ENCODE measurements at places on chromosomes 6 and 20.

DNA sequence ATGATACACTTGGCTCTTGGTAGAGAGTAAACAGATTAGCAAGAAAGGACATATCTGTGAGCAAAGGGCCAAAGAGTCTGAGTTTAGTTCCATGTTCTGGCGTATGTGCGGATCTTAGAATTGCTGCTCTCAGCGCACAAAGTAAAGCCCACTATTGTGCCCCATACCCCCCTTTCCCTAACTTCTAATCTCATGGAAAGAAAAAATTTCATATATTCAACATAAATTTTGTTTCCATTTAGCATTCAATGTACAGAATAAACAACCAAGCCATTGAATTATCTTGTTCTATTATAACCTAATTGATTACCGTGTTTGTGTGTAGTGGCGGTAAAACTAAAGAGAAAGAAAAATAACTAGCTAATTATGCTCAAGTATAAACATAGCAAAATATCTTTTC lies 30.5 kb downstream of the FILIP1 start:
- DNase-seq, result no peak

- DNase-seq, result no peak
Measured at GRCh38 chr6:56148488-56149186, 98.7 kb downstream of the COL21A1 start.

GRCh38 chr20:44527716-44528199 lies 5.9 kb upstream of the SERINC3 start:
- no peak for DNase-seq

DNA sequence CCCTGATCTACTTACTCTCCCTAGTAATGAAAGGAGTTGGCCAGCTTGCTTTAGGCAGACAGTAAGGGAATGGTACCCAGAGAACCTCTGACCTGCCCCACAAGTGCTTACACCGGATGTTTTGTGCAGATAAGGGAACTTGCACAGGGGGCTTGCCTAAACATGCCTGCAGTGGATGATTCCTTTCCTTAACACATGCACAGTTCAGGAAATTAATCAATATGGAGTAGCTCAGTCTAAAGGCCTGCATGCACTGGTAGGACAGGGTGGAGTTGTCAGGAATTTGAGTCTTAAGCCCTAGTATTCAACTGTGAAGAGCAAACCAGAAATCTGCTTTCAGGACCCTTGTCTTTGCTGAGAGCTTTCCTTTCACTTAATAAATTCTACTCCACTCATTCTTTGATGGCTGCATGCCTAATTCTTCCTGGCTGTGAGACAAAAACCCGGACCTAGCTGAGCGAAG lies 3.9 kb upstream of the TRIM38 start:
- DNase-seq, result no peak

GRCh38 chr6:44074439-44074812 lies 52.8 kb downstream of the MRPL14 start:
- peak; percentile 65 for DNase-seq

DNA sequence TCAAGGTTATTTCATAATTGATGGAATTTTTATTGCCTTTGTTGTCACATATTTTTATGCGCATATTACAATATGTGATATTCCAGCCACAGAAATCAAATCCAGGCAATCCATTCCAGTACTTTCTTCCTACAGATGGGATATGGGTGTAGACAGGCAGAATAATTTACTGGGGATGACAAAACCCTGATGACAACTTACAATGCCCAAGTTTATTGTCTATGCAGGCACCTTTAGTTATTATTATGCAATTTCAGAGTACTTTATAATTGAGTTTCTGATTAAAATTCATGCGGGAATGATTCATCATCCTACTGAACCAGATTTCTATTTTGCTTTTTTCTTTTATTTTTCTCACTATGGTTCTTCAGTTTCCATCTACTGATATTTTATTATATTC lies 358.7 kb downstream of the LMBRD1 start:
- no peak for DNase-seq

- DNase-seq, result no peak
Measured at GRCh38 chr6:111995404-111995803, 58.5 kb upstream of the CCN6 start.

Measured in stimulated activated CD4-positive, alpha-beta T cell treated with anti-CD3 and anti-CD28 coated beads, Interleukin-2, amount 100 ng/mL, for 48 hours (primary cell).